Psoas muscle (tissue), 8 donors: ENCODE measurements at places on chromosomes 6 and 20. TPM values are rescaled to one million over a fixed set of nuclear protein-coding genes. Genes with fewer than 3 reads are reported as not detected.

DNA sequence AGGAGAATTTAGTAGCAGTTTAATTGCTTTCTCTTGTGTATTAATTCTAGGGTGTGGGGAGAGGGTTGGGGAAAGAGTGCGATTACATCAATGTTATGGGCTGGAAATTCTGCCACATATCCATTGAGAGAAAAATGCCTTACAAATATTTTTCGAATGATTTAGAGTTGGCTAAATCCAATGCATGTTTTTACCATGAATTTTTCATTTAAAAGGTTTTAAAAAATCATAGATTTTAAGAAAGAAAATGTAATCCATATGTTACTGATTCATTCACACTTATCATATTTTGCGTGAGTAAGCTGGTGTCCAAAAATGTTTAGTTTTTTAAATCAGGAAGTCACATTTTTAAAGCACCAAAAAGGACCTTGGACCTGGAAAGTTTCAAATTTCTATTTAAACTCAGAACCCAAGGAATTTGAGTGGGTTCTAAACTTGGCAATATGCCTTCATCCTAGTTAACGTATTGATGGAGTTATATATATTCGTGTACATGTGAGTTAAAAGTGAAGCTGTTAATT lies 627.4 kb upstream of the CITED2 start:
- no peak for DNase-seq

DNA sequence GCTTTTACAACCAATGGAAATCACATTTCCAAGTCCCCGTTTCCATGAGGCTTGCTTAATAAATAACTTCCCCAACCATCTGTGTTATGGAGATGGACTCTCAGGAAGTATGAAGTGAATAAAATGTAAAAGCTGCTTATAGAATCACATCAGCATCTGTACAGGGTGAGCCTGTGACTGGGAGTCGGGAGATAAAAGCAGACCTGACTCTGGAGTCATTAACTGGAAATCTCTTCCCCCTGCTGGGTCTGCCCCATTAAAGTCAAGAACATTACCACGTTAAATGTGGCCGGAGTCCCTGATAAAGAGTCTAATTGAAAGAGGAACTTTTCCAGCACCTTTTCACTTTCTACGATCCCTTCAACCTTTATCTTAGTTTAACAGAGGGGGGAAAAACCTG lies 368.5 kb downstream of the DOK5 start:
- no peak for DNase-seq

- no peak for DNase-seq
Observed at GRCh38 chr6:63533026-63533425, 39.3 kb upstream of the LOC128125822 start.

DNA sequence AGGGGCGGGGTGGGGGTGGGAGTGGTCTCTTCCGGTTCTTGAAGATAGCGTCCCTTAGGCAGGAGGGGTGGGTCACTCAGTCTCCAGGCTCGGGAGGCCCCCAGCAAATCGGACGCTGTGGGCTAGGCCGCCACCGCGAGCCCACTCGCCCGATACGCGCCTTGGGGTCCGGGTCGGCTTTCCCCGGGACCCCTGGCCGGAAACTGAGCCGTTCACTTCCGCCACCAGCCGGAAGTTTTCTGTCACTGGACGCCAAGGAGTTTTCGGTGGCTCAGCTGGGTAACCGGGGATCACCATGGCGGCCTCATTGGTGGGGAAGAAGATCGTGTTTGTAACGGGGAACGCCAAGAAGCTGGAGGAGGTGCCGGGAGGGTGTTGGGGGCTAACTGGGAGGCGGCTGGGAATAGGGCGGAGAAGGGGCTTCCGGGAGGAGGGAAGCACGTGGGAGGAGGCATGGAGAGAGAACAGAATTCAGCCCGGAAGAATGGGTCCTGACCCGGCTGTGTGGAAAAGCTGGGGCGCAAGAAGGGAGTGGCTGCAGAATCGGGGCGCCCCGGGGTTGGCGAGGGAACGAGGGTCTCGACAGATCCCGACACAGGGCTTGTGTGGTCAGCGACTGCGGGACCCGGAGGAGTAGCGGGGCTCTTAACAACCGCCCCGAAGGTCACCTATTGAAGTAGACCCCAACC lies at the start of gene ITPA:
Gene ITPA (plus strand): TSS at position 242 of the 689 bp plus-strand sequence. CDS start 54 bp downstream, at position 296.
- peak; percentile 45 for DNase-seq

DNA sequence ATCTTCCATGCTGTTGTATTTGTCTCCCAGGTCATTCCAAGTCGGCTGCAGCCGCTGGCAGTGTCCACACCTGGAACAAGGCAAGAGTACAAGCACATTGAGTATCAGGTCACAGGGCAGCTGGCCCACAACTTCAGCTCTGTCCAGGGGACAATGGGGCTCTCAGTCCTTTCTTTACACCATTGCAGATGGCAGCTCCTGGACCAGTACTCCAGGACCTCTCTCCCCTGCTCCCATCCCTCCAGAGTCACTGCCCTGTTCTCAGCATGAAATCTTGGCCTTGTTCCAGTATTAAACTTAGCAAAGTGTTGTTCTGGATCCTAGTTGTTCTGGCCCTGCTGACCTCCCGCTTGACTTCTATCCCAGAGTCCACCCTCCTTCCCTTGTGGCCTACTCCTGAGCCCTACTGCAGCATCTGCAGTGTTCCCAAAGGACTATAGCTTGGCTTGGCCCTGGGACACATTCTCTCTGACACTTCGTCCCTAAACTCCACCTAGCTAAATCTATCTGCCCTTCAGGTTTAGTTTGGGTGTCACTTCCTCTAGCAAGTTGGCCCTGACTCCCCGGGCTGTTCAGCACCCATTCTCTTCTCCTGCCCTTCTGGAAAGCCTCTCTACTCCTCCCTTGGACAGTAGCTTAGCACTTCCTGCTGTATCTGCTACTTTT lies 5.8 kb downstream of the TXNDC5 start:
- DNase-seq = peak; percentile 66

GRCh38 chr6:56241124-56241802 lies 6.1 kb downstream of the COL21A1 start:
- DNase-seq = no peak

GRCh38 chr6:125995972-125996580 lies 9.7 kb downstream of the TRMT11 start:
- DNase-seq = peak; percentile 50

OTOR gene
- polyA plus RNA-seq = not detected

DNA sequence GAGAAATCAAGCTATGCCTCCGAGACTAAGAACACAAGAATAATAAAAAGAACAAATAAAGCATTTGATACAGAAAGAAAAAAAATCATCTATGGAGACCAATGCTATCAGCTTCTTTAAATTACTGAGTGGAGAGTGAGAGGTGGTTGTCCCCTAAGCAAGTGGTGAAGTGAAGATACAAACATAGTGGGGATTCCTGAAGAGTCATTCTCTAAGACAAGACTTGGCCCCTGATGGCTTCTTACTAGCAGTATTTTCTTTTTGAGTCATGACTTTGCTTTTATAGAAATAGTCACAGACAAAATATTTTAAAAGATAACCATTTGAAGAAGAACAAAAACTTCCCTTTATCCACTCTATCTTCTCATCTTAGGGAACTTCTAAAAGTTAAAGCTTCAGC lies 261.4 kb upstream of the PRDM1 start:
- DNase-seq = no peak

GRCh38 chr6:7145885-7146828 lies 38.4 kb downstream of the RREB1 start:
- DNase-seq = peak; percentile 43

- no peak for DNase-seq
Observed at GRCh38 chr6:17165383-17165782, 63.5 kb downstream of the STMND1 start.

RSPH3 gene
- polyA plus RNA-seq = 2.7 TPM

DNA sequence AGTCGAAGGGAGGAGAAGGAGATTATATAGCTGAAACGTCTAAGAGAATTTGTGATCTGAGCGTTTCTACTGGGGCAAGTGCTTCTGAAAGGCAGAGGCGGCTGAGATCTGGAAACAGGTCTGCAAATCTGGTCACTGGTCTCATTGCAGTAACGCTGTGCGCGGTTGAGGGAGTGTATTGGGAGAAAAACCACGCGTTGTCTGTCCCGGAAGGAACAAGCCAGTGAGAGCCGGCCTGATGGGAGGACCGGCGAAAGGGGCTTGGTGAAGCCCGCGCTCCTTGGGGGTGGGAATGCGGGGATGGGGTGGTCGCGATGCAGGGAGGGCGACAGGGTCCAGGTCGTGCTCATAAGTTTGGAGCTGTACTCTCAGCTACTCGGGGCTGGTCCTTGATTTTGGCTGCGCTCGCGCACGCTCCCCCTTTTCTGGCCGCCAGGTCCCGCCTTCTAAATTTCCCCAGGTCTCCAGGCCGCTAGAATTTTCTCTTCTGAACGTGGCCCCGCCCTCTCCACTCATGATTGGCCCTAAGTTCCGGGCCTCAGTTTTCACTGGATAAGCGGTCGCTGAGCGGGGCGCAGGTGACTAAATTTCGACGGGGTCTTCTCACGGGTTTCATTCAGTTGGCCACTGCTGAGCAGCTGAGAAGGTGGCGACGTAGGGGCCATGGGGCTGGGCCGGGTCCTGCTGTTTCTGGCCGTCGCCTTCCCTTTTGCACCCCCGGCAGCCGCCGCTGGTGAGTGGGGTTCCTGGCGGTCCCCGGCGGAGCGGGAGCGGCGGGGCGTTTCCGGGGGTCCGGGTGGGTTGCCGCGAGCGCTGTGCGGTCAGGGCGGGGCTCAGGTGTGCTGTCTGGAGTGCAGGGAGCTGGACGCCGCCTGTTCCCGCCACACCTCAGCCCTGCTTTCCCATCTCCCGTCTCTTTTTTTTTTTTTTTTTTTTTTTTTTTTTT lies at the start of gene MICB:
Gene MICB (plus strand): TSS at position 615 of the 946 bp plus-strand sequence. CDS start 49 bp downstream, at position 664.
- peak; percentile 64 for DNase-seq

TINAG gene
- polyA plus RNA-seq = 0.04 TPM

- no peak for DNase-seq
Observed at GRCh38 chr6:52984247-52984646, 10.8 kb downstream of the GSTA4 start.

DNA sequence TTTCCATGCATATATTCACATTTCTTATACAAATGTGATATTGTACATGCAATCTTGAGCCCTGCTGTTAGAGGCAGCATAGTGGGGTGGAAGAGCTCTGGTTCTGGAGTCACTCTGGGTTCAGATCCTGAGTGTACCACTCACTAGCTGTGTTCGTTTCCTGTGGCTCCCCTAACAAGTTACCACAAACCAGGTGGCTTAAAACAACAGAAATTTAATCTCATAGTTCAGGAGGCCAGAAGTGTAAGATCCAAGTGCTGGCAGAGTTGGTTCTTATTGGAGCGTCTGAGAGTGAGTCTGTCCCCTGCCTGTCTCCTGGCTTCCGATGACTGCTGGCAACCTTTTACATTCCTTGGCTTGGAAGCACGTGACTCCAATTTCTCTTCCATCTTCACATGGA lies 115.6 kb downstream of the MAP3K7 start:
- no peak for DNase-seq

TREM2 gene
- 0.12 TPM for polyA plus RNA-seq

ALDH5A1 gene
- 3.5 TPM for polyA plus RNA-seq

GRCh38 chr6:122726649-122727048 lies 52.9 kb upstream of the FABP7 start:
- no peak for DNase-seq

LRRN4 gene
- polyA plus RNA-seq = not detected

DNA sequence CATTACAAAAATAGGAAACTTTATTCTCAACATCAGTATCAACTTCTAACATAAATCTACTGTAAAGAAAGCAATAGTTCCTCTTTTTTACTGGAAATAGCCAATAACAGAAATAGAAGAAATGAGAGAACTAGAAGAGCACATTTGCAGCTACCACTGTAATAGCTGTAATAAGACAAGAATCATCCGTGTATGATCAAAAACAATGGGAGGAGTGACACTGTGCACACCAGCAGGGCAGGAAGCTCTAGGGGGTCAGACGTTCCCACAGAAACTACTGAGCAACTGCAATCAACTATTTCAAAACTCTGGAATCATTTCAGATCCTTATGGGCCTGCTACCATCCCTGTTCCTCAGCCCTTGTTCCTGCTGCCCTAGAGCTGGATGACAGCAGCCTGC lies 43.7 kb downstream of the NINL start:
- no peak for DNase-seq

EDN3 gene
- 1.1 TPM for polyA plus RNA-seq

OR2J3 gene
- polyA plus RNA-seq = not detected

GRCh38 chr20:37326666-37327065 lies 19.3 kb upstream of the SRC start:
- no peak for DNase-seq

DUSP15 gene
- 0.22 TPM for polyA plus RNA-seq

GRCh38 chr6:163804991-163805390 lies 390.5 kb downstream of the QKI start:
- DNase-seq = no peak

MYL9 gene
- 23.1 TPM for polyA plus RNA-seq
